Dorsolateral prefrontal cortex (tissue), 122 donors: ENCODE measurements at places on chromosomes 2 and 18.
A peak's percentile ranks its signal among the peaks of the same experiment; 100 is the strongest.

- no peak for DNase-seq
Measured at GRCh38 chr18:55252053-55252675, 292.9 kb upstream of the CCDC68 start.

- no peak for DNase-seq
Measured at GRCh38 chr2:51859260-51859659, 827.3 kb upstream of the NRXN1 start.

DNA sequence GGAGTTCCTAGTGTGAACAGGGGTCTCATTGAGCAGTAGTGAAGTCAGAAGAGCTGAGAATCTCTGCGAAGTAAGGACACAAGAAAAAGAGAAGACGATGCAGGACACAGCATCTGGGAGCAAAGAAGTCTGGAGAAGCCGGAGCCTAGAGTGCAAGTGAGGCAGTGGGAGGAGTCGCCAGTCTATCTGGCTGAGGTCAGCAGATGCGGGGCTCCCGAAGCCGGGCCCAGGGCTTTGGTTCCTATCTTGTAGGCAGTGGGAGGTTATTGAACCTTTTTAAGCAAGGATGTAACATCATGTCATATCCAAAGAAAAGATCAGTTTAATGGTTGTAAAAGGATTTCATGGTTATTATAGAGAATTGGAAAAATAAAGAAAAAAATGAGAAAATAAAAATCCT is 90.8 kb upstream of the KCTD1 start:
- no peak for DNase-seq

DNA sequence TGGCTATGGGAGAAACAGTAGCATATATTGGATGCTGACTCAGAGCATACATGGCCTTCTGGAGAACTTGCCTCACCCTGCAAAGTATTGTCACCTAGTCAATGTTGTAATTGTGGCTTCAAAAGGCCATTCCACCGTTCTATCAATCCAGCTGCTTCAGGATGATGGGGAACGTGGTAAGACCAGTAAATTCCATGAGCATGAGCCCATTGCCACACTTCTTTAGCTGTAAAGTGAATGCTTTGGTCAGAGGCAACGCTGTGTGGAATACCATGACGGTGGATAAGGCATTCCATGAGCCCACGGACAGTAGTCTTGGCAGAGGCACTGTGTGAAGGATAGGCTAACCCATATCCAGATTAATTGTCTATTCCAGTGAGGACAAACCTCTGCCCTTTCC is 1300.1 kb upstream of the ACVR2A start:
- no peak for DNase-seq

DNA sequence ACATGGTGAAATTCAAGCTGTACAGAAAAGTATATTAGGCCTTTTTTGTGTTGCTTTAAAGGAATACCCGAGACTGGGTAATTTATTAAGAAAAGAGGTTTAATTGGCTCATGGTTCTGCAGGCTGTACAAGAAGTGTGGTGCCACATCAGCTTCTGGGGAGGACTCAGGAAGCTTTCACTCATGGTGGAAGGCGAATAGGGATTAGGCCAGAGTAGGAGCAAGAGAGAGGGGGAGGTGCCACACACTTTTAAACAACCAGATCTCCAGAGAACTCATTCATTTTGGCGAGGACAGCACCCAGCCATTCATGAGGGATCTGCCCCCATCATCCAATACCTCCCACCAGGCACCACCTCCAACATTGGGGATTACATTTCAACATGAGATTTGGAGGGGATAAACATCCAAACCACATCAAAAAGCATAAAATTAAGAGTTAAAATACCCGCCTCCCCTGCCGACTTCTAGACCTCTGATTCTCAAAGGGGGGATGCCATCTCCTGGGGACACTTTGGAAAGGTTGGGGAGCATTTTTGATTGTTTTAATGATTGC is 15.1 kb upstream of the LIPG start:
- no peak for DNase-seq

GRCh38 chr2:43421194-43421593 is 174.6 kb downstream of the THADA start:
- DNase-seq = no peak

- DNase-seq = no peak
Measured at GRCh38 chr2:16080516-16080915, 140.2 kb downstream of the MYCN start.

GRCh38 chr18:47248604-47249313 is 2.7 kb downstream of the SKOR2 start:
- DNase-seq = no peak

DNA sequence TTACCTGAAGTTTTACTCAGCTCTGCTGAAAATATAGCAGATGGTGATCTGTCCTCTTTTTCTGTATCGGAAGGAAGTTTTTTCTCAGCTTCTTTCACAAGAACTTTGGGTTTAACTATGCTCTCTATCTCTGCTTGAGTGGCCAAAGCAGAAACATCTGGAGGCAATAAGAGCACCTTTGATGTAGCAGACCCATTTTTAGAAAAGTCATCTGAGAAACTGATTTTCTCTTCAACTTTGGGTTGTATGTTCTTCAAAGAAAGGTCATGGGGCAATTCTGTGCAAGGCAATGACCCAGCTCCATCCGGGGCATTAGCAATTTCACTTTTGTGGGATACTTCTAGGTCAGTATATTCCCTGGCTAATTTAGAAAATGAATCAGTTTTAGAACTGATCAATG is 25.2 kb downstream of the RTN4 start:
- no peak for DNase-seq

DNA sequence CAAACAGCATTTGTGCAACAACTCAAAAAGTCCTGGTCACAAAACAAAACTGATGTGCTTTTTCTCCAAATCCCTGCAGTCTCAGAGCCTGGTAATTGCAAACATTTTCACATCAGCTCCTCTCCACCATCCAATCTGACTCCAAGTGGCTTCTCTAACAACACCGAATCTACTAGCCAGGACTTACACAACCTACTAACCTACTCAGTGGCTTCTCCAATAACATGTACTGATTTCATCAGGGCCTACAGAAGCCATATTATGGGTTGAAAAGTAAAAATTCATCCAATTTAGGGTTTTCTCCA is 104.3 kb downstream of the COLEC12 start:
- no peak for DNase-seq

DNA sequence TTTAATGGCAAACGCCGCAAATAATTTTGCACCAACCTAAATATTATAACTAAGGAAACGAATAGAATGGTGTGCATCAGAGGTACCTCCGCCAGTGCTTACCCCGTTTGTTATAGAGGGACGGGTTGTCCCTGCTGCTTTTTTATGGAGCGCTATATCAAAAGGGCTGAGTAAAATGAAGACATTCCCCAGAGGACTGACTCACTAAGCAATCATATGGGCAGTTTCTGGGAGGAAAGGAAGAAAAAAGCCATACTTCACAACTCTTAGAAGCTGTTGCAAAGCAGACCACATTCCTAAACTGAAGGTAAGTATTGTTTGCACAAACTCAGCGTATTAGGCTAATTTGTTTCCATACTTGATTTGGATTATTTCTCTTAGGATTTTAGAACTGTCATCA is 12.9 kb downstream of the ID2 start:
- DNase-seq = no peak

DNA sequence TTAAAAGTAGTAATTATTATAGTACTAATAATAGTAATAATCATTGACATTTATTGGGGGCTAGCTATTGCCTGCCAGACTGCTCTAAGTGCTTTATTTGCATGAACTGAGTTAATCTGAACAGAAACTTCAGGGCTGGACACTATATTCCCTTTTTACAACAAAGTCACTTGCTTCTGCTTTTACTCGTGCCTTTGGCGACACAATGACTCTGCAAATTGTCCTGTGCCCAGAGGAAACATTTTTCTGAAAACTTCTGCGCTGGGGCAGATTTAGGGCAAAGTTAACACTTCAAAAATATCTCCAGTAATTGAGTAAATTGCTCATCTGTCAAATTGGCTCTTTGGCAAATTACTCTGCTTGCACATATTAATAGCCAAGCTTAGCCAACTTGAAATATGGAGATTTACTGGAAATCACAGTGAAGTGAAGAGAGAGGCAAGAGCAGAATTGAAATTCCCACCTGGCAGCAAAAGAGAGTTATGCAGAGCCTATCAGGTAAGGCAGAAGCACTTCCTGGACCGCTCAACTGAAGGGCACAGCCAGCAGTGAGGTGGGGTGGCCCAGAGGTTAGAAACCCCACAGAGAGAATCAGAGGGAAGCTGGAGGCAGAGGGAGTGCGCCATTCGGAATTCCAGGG is 36.3 kb downstream of the BMP10 start:
- DNase-seq = no peak

DNA sequence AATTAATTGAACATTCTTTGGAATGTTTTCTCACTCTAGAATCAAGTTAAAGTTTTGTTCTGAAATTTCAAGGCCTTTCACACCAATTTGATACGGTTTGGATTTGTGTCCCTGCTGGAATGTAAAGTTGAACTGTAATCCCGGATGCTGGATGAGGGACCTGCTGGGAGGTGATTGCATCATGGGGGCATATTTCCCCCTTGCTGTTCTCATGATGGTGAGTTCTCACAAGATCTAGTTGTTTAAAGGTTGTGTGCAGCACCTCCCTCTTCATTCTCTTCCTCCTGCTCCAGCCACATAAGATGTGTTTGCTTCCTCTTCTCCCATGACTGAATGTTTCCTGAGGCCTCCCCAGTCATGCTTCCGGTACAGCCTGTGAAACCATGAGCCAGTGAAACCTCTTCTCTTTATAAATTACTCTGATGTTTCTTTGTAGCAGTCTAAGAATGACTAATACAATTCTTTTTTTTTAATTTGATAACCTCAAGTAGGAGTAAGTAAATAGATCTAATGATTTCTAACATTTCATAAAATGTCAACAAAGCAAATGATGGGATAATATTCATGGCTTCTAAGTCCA is 144.2 kb upstream of the CDH7 start:
- DNase-seq = no peak

GRCh38 chr2:149766339-149766738 is 178.8 kb upstream of the MMADHC start:
- DNase-seq = no peak

- DNase-seq = no peak
Measured at GRCh38 chr18:59918320-59918755, 18.5 kb downstream of the PMAIP1 start.

DNA sequence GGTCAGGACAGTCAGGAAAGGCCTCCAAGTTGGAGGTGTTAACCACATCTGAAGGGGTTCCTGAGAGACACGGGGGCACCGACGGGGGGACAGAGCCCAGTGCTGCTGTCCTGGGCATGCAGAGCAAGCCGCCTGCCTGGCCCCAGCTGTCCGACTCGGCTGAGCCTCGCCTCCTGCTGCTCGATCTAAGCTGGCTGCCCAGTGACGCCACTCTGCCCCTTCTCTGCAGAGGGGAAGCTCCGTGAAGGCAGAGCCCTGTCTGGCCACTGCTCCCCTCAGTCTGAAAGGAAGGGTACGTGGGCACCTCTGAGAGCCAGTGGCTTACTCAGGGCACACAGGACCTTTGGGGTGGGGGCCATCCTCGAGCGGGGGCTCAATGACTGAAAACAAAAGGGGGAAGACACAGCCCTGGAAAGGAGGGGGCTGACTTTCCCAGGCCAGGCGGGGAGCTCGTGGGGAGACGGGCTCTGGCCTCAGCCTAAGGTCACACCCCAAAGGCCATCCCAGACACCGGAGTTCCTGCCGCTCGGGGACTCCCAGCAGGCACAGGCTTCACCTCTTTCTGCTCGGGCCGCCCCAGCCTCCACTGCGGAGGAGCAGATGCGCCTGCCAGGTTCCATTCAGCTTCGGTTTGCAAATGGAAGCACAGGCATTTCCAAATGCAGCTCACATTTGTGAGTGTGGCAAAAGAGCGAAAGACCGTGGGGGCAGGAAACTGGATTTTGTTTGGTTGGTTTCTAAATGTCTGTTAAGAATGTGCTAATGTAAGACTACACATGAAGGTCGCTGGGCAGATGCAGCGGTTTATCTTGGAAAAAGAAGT is 136.9 kb downstream of the HDAC4 start:
- DNase-seq = peak; percentile 63

- DNase-seq = no peak
Measured at GRCh38 chr2:47270421-47270820, 115.3 kb upstream of the STPG4 start.

- no peak for DNase-seq
Measured at GRCh38 chr2:164023896-164024295, 288.1 kb upstream of the FIGN start.

- DNase-seq = no peak
Measured at GRCh38 chr2:44880125-44880483, 61.4 kb upstream of the SIX3 start.

- DNase-seq = no peak
Measured at GRCh38 chr18:50306944-50307343, 19.5 kb upstream of the CXXC1 start.

GRCh38 chr2:229453230-229453629 is 182.1 kb upstream of the PID1 start:
- DNase-seq = no peak

- DNase-seq = no peak
Measured at GRCh38 chr2:237305579-237305978, 108.4 kb downstream of the COL6A3 start.

GRCh38 chr2:63465633-63466032 is 122.6 kb downstream of the WDPCP start:
- DNase-seq = no peak

GRCh38 chr18:1542230-1542774 is 637.6 kb downstream of the ADCYAP1 start:
- DNase-seq = no peak

- DNase-seq = no peak
Measured at GRCh38 chr2:57330447-57330846, 716.2 kb upstream of the VRK2 start.

GRCh38 chr2:203759690-203760365 is 53.4 kb downstream of the CD28 start:
- DNase-seq = no peak

DNA sequence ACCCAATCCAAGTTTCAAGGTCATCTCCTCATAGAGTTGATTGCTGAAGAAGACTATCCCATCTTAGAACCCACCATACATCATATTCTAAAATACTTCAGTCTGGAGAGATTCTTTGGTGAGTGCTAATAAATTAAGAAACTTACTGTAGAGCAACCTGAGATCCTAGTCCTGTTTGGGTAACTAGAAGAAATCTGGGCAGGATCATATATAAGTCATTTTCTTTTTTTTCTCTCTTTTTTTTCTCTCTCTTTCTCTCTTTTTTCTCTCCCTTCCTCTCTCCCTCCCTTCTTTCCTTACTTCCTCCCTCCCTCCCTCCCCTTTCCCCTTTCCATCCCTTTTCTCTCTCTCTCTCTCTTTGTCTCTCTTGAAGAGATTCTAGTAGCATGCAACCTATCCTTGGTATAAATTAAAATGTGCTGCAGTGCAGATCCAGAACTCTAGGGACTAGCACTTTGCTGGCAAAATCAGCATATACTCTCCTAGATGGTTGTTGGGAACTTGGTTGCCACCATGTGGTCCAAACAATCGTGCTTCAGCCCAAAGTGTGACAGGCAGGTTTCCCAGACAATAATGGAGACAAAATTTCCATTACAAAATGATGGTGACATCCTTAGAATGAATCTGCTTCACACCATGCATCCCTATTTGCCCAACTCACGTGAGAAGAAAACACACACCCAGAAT is 399.4 kb upstream of the CELF4 start:
- no peak for DNase-seq

GRCh38 chr2:27191070-27191829 is 20.6 kb upstream of the ATRAID start:
- peak; percentile 41 for DNase-seq
